Psoas muscle (tissue), 8 donors: ENCODE measurements at places on chromosomes 2 and 18. TPM values are rescaled to one million over a fixed set of nuclear protein-coding genes. Genes with fewer than 3 reads are reported as not detected.

DNA sequence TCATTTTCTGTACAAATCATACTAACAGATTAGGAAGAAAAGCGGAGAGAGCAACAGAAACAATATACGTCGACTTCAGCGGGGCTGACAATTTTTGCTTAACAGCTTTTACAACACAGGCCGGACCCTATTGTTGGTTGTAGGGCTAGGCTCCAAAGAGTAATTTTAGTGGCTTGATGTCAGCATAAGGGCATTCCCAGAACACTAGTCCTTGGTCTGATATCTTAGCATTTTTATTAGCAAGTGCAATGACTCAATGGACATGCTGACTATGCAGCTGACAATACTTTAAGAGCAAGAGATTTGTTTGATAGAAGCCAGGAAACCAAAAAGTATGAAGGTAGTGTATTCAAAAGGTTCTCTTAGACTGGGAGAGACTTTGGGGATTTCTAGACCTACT is 209.9 kb downstream of the LNPK start:
- no peak overlapping the region for H3K27ac ChIP-seq
- H3K36me3 ChIP-seq: no peaks in the 10 kb centered on the region
- peaks cover 7% of the 10 kb centered on the region for H3K4me1 ChIP-seq
- no peaks in the 10 kb centered on the region for H3K27me3 ChIP-seq
- no peak overlapping the region for H3K4me3 ChIP-seq

- H3K36me3 ChIP-seq: no peaks in the 10 kb centered on the region
- no peak overlapping the region for H3K4me3 ChIP-seq
- no peaks in the 10 kb centered on the region for H3K27me3 ChIP-seq
- no peak for DNase-seq
Measured at GRCh38 chr2:136248242-136248641, 130.3 kb upstream of the CXCR4 start.

DNA sequence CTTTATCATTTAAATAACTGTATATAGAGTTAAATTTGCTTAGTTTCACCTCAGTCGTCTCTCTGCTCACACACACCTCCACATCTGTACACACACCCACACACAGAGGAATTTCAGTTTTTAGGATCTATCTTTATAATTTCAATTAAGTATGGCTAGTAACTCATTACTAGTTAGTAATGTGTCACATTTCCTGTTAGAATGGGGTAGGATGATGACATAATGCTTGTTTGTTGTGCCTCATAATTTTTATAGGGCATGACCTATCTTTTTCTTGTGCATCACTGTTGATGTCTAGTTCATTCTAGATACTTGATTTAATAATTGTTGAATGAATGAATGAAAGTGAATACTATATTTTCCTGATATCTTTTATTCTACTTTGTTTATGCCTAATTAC is 108.6 kb downstream of the AGPS start:
- H3K27me3 ChIP-seq: no peaks in the 10 kb centered on the region
- H3K4me3 ChIP-seq: no peak overlapping the region
- H3K27ac ChIP-seq: no peak overlapping the region
- no peaks in the 10 kb centered on the region for H3K4me1 ChIP-seq
- no peaks in the 10 kb centered on the region for H3K36me3 ChIP-seq

The PREB gene
- polyA plus RNA-seq: 138 TPM

The SOX11 gene
- 0.13 TPM for polyA plus RNA-seq

The CYP20A1 gene
- polyA plus RNA-seq: 6.5 TPM
